ENCODE measurements at places on chromosomes 12 and 14.

GRCh38 chr12:14650789-14651188 is 45.6 kb downstream of the GUCY2C start:
- DNase-seq = no peak

- DNase-seq = no peak
These were observed 2.6 kb downstream of the EXOC5 start for GRCh38 chr14:57266065-57266464.

- no peak for DNase-seq
These were observed 265.0 kb downstream of the DUSP6 start for GRCh38 chr12:89087149-89087825.

DNA sequence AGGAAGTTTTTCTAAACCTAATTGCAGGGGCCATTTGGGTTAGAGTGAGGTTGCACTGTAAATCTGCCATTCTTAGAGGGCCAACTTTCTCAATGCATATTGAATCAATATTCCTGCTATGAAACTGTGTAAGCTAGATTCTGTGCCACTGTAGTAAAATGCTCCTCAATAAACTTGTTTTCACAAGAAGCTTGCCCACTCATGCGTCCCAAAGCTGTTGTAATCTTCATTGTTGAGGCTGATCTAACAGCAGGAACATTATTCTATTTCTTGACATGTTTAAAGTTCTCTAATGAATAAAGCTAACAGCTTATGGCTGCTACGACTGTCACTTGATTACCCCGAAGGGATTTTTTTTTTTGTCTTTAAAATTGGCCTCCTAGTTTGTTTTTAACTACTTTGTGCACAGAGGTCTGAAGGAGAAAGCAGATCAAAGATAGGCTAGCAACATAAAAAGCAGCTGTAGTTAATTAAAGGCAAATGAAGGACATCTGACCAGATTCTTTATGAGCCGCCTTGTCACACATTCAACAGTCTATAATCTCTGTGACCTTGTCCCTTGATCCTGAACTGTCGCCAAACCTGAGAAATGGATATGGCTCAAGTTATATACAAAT is 243.7 kb downstream of the PAX9 start:
- no peak for DNase-seq

GRCh38 chr12:41981758-41982157 is 162.9 kb downstream of the GXYLT1 start:
- no peak for DNase-seq

GRCh38 chr14:90505531-90505930 is 108.7 kb downstream of the CALM1 start:
- no peak for DNase-seq

GRCh38 chr14:24436355-24437019 is 6.1 kb downstream of the SDR39U1 start:
- no peak for DNase-seq

DNA sequence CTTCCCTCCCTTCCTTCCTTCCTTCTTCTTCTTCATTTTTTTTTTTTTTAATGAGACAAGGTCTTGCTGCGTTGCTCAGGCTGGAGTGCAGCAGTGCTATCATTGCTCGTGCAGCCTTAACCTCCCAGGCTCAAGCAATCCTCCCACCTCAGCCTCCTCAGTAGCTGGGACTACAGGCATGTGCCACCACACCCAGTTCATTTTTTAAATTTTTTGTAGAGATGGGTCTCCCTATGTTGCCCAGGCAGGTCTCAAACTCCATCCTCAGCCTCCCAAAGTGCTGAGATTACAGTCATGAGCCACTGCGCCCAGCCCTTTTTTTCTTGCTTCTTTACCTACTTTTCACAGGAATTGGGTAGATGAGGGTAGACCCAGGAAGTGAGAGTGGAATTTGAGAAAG is 1.6 kb downstream of the OR10AD1 start:
- no peak for DNase-seq

- DNase-seq = no peak
These were observed 15.4 kb downstream of the RAB35 start for GRCh38 chr12:120101182-120101581.

- DNase-seq = no peak
These were observed 382.3 kb downstream of the PCNX1 start for GRCh38 chr14:71289536-71289935.

DNA sequence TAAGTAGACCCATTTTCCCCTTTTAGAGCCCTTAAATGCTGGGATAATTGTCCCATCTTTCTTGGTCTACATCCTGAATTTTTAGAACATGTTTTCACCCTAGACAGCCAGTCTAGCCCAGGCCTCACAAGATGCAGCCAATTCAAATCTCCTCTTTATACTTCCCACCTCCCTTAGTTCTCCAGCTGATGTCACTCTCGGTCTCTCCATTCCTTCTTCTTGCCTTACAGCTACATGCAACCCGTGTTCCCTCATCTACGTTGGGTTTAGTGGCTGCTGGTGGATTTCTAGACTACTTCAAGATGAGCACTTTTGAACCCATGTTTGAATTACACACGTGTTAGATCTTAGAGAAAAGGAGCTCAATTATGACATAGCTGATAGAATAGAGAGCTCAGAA is 132.0 kb downstream of the PPM1H start:
- DNase-seq = no peak

GRCh38 chr14:74591899-74592298 is 20.1 kb downstream of the LTBP2 start:
- no peak for DNase-seq

- no peak for DNase-seq
These were observed 188.9 kb upstream of the BTG1 start for GRCh38 chr12:92334552-92334951.

DNA sequence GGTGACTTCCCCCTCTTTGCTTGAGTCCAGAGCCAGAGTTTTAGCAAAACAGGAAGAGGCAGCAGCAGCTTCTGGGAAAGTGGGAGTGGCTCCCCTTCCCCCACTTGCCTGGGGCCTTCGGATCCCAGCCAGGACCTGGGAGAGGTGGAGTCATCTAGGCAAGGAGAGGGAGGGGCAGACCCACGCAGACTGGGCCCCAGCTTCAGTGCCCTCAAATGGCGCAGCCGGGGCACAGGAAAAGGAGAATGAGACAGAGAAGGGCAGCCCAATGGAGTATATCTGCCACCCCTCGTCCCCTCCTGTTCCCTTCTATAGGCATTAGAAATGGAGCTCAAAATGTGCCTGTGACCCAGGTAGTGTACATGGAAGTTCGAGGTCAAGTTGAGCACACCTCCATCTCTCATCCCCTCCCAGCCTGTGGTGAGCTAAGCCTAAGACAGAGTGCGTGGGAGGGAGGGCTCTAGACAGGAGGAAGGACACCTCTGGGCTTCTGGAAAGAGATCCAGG is 9.3 kb upstream of the HDAC7 start:
- no peak for DNase-seq

DNA sequence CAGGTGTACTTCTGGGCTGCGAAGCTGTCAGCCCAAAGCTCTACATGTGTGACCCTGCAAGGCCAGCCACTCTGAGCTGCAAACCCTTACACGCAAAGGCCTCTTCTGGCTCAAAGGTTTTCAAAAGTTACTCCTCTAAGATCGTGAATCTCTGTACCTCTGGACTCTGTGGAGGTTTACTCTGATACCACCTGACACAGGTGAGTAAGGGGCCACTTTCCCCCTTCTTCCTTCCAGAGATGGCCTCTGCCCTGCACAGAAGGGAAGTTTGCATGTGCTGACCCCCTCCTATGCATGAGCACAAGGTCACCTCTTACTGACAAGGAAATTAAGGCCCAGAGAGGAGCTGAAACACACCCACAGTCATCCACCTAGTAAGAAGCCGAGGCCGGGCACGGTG is 14.5 kb downstream of the ITPK1 start:
- DNase-seq = no peak

- no peak for DNase-seq
These were observed at the start of gene JAG2 for GRCh38 chr14:105168496-105168978. TSS of gene JAG2 (minus strand) at chr14:105168776. CDS start at chr14:105168420, 356 bp downstream.

- DNase-seq = no peak
These were observed 24.3 kb downstream of the VTI1B start for GRCh38 chr14:67650151-67650550.

- DNase-seq = no peak
These were observed 14.3 kb downstream of the KRT85 start for GRCh38 chr12:52352951-52353350.

- no peak for DNase-seq
These were observed 1126.7 kb downstream of the AACS start for GRCh38 chr12:126191949-126192348.

DNA sequence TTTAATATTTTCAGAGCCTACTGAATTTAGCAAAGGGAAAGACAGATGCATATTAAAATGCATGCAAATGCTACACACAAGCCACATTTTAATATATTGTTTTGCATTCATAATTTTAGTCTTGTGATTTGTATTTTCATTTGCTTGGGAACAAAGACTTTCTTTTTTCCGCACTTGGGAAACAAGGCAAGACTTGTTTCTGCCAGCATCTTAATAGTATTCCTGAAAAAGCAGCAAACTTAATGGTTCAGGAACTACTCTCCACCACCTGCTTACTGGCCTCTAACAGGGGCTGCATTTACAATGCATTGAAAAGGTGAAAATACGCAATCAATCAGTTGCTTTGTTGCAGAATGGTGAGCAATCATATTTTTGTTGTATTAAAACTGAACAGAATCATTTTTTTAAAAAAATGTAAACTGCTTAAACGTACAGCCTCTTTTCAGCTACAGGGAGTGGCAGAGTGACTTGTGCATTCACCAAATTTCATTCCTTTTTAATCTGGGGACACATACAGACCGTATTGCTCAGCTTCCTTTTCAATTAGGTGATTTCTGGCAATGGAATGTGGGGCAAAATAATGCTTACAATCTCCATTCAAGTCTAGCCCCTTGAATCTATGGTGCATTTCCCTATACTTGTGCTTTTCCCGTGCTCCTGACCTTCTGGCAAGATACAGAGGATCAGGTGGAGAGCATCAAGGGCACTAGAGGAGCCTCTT is 144.1 kb upstream of the BTG1 start:
- no peak for DNase-seq

DNA sequence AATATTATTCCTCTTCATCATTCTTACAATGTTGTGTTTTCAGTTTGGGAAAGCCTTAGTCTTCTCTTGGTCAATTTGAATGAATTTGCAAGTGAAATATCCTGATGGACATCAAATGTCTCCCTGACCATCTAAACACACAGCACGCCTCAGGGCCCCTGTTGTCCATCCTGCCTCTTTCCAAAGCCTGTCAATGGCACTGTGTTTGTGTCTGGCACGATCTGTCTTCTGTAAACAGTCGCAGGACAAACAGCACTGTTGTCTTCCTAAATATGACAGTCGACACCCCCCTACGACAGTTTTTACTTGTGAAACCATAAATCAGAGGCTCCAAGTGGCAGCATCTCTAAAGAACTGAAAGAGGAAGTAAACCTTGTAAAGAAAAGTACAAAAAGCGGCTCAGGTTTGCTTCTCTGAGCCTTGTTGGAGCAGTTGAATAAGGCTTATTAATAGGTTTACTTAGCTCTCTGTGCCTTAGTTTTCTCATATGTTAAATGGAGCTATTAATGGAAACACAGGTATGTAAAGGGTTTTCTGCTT is 285.8 kb downstream of the NRXN3 start:
- no peak for DNase-seq

GRCh38 chr12:68335462-68335861 is 3.3 kb upstream of the MDM1 start:
- DNase-seq = no peak

GRCh38 chr14:98162856-98163805 is 1108.9 kb downstream of the BCL11B start:
- DNase-seq = no peak

DNA sequence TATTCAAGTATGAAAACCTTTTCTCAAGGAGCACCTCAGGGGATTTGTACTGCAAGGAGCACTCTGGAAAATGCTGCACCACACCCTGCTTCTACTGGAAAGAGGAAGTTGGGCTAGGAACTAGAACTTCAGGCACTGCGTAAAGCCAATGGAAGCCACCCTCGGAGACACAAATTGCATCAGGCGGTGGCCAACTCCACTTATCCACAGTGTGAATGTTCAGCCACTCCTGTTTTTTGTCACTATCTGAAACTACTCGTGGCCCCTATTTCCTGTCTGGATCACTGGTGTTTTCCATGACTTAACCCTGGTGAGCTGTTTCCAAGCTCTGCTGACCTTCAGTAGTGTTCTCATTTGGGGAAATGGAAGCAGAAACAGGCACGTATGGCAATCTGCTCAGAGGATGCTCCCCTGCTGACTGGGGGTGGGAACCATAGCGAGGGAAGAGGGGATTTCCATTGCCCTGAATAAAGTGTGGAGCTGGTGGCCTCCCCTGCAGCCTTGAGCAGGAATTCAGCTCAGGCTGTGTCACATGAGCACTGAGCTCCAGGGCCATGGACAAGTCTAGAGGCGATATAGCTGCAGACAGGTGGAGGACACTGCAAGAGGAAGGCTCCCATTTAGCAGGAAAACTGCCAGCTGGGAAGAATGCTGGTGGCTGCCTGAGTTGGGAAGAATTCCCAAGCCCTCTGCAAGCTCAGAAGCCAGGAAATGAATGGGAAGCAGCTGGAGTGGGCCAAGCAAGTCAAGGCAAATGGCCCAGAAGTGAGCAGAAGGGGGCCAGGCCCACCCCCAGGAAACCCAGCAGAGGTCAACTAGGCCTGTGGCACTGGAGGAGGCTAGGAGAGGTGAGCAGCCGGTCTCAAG is 50.5 kb upstream of the RAP1B start:
- no peak for DNase-seq

- DNase-seq = no peak
These were observed 258.6 kb upstream of the DCN start for GRCh38 chr12:91441246-91441645.

DNA sequence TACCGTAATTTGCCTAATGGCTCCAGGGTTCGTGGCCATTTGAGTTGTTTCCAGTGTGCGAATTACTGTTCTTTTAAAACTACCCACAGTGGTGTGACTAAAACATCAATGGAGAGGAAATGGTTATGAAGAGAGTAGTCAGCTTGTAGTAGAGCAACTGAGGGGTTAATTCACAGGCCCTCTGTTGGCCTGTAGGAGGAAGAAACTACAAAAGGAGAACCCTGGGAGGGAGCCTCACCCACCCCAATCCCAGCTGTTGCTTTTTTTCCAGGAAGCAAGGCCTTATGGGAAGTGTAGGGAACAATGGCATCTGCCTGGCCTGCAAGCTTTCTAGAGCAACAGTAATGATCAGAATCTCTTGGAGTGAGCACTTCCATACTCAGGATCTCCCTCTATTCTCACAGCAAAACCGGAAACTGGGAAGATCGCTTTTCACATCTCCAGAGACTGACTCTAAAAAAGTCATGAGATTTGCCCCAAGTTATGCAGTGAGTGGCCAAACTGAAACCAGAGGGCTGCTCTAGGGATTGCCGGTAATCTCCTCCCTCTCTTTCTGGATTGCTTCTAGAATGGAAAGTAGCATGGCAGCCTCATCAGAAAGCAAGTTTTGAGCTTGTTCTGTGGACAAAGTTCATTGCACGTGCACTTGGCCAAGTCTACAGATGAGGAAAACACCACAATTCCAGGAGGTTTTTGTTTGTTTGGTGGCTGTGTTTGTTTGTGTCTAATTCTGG is 125.3 kb upstream of the PWP1 start:
- no peak for DNase-seq

DNA sequence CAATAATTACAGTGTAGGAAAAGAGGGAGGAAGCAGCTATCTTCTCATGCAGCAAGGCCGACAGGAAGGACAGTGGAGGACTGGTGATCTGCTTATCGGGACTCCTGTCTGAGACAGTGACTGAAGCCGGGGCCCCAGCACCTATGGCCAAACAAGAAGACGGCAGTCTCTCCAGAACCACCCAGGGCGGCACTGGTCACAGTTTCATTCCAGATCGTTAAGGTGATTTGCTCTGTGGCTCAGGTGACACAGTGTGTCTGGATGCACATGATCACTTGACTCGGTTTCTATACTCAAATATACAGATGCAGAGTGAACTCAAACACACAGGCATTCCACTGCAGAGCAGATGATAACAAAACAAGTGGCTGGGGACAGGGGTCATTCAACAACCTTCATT is 52.1 kb upstream of the CORO1C start:
- no peak for DNase-seq

- DNase-seq = no peak
These were observed 406.5 kb upstream of the RGS6 start for GRCh38 chr14:71525663-71526221.
